Stimulated activated CD8-positive, alpha-beta memory T cell treated with anti-CD3 and anti-CD28 coated beads, Interleukin-4, amount 100 ng/mL, for 4 hours (primary cell): ENCODE measurements at places on chromosomes 7 and 10.

- DNase-seq: no peak
Measured at GRCh38 chr10:48931188-48931587, 8.5 kb downstream of the LRRC18 start.

GRCh38 chr10:75015442-75015841 is 96.0 kb upstream of the SAMD8 start:
- no peak for DNase-seq

GRCh38 chr10:75334720-75335119 is 66.8 kb downstream of the ZNF503 start:
- DNase-seq: no peak

GRCh38 chr7:118759921-118760320 is 535.4 kb downstream of the ANKRD7 start:
- DNase-seq: no peak

- DNase-seq: no peak
Measured at GRCh38 chr10:78004215-78005026, 24.9 kb downstream of the POLR3A start.

- DNase-seq: no peak
Measured at GRCh38 chr7:77791336-77791735, 6.9 kb downstream of the TMEM60 start.

GRCh38 chr10:102334101-102334500 is 61.4 kb upstream of the NFKB2 start:
- no peak for DNase-seq

GRCh38 chr10:49803988-49804387 is 41.9 kb upstream of the OGDHL start:
- DNase-seq: no peak

DNA sequence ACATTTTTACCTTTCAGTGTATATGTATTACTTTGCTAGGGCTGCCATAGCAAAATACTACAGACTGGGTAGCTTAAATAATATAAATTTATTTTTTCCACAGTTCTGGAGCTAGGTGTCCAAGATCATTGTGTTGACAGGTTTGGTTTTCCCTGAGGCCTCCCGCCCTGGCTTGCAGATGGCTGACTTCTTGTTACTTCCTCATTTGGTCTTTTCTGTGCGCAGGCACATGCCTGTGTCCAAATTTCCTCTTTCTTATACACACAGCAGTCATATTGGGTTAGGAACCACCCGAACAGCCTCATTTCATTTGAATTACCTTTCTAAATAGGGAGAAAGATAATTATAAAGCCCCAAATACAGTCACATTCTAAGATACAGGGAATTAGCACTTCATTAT is 521.6 kb upstream of the SORCS1 start:
- DNase-seq: no peak

DNA sequence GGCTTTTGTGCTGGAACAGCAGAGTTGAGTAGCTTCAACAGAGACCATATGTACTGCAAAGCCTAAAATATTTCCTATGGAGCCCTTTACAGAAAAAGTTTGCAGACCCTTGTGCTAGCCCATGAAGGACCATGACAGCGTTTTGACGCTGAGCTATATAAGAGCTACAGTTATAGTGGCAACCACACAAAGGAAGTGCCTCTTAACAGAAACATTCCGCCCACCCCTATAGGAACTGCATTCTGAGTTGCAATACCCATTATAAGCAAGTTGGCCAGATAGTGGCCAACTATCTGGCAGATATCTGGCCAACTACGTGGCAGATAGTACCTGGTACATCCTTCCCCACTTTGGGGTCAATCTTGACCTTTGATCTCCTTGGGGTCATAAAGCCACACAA is 47.5 kb upstream of the DMBT1 start:
- no peak for DNase-seq

DNA sequence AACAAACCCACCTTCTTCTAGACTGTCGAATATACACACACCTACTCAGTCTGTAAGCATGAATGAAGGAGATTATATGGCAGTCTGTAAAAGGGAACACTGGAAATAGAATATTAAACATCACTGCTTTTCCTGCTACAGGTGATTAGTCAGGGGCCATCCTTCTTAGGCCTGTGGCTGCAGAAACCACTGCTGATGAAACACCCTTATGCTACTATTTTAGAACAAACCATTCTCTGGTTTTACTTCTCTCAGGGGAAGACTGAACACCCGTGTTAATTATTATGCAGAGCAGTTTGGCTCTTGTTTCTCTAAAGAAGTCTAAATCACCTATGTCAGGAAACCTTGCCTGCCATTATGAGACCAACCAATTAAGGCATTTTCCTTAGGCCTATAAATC is 351.1 kb upstream of the KLF6 start:
- DNase-seq: no peak

GRCh38 chr7:132797152-132797551 is 220.9 kb upstream of the PLXNA4 start:
- DNase-seq: no peak

GRCh38 chr10:112792487-112793201 is 157.4 kb upstream of the TCF7L2 start:
- DNase-seq: no peak

GRCh38 chr7:84693483-84693882 is 493.4 kb downstream of the SEMA3D start:
- no peak for DNase-seq

DNA sequence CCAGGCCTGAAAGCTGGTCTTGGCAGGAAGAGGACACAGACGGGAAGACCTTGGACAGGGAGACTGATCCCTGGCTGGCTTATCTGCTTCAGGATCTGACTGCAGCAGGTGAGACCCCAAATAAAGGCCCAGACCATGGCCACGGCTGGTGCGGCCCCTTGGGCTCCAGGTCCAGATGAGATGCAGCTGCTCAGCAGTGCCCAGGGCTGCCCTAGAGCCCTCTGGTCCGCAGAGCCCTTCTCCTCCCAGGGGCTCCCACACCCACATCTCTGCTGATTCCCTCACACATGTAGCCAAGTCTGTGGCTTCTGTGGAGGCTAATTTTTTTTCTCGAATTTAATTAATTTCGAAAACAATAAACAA is 46.3 kb downstream of the VIPR2 start:
- DNase-seq: no peak

DNA sequence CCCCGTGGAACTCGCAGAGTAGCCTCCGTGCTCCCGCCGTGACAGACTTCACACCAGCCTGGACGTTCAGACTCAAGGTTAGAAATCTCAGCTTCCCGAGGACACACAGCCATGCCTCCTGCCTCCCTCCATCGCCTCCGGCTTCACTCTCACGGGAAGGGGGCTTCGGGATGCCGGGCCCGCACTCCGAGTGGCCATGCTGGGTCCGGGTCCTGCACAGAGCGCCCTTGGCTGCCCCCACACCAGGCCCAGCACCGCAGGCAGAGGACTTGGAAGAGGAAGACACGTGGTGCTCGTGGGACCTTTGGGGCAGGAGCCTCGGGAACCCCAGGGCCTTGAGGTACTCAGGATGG is 89.8 kb downstream of the PDGFA start:
- no peak for DNase-seq

- DNase-seq: no peak
Measured at GRCh38 chr10:6458814-6459213, 121.3 kb downstream of the PRKCQ start.

- DNase-seq: no peak
Measured at GRCh38 chr7:110569486-110570205, 521.3 kb upstream of the LRRN3 start.

- no peak for DNase-seq
Measured at GRCh38 chr10:96339956-96340904, 18.6 kb downstream of the OPALIN start.

DNA sequence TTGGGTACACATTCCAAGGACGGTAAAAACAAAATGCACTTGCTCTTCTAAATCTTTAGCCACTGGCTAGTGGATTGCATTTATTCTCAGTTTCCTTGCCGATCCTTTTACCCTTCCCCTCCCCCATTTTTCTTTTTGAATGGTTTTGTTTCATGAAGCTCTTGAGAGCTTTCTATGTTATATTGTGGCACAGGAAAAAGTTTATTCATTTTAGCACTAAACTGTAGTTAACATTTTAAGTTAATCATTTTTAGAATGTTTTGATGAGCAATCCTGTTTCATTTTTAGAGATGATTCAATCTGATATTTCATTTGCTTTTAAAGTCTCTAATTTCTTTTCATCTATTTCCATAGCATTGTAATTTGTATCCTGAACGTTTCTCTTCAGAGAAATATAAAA is 24.0 kb downstream of the ZEB1 start:
- no peak for DNase-seq

DNA sequence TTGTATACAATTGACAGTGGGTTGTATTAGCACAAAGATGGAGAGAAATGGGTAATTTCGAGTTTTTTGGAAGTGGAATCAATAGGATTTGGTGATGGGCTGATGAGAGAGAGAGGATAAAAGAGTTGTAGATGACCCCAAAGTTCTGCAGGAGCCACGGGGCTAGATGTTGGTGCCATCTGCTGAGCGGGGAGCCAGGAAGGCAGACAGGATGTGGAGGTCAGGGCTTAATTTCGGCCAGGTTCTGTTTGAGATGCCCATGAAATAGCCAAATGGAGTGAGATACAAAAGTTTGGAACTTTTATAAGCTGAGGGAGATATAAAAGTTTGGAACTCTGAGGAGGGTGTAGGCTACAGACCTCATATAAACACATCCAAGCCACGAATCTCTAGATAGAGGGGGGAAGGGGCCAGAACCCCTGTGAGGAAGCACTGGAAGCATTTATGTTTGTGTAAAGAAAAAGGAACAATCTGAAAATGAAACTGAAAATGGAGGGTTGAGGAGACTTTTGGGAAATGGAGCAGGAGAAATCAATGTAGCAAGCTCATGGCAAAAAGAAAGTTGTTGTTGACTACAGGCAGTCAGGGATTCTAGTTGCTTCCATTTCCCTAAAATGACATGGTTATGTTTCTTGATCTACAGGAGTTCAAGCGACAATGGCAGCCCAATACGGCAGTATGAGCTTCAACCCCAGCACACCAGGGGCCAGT is 2.2 kb downstream of the GIMAP4 start:
- DNase-seq: no peak
